ENCODE measurements at places on chromosomes 3 and 15.

GRCh38 chr3:29331035-29331434, 50.2 kb downstream of the RBMS3 start:
- no peak for DNase-seq

DNA sequence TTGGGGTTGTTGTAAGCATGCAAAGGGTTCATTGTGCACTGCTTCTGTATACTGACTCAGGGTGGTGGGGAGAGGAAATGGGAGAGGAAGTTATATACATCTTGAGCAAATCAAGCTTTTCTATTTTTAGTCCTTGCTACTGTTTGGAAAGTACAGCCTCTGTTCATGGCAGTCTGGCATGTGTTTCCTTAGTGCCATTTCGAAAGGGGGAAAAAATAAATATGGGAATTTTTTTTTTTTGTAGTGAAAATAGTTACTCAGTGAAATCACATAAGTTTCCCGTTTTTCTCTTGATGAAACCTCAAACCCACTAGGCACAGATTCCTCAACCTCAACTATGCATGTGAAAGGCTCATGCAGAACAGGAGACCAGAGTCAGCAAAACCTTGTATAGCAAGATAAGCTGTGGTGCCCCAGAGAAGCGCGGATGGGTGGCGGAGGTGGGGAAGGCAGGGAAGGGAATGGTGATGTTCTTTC, 353.3 kb downstream of the LPP start:
- DNase-seq: no peak

GRCh38 chr3:132788301-132788671, 66.1 kb upstream of the NPHP3 start:
- DNase-seq: no peak

- no peak for DNase-seq
Observed at GRCh38 chr3:179801263-179801662, 148.4 kb downstream of the USP13 start.

DNA sequence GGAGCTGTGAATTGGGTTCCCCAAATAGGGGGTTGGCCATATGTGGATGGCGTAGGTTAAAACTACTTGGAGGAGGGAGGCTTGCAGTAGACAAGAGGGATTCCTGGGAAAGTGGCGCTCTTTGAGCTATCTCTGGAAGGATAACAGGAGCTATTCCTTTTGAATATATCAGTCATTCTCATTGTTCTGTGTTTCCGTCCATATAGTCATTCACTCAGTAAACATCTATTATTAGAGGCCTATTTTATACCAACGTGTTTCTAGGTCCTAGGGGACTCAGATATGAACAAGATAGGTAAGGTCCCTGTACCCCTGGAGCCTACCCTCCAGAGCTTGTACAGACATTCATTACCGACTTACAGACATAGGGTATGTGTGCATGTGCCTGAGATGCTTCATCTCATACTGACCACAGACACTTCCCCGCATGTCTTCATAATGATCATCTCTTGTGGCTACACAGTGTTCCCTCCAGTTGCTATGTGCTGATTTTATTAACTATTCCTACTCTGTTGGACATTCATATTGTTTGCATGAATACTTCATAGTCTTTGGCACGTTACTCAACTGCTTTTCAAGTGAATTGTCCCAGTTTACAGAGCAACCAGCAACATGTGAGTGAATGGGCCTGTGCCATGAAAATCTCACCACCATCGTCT, 55.8 kb upstream of the VILL start:
- DNase-seq: no peak

DNA sequence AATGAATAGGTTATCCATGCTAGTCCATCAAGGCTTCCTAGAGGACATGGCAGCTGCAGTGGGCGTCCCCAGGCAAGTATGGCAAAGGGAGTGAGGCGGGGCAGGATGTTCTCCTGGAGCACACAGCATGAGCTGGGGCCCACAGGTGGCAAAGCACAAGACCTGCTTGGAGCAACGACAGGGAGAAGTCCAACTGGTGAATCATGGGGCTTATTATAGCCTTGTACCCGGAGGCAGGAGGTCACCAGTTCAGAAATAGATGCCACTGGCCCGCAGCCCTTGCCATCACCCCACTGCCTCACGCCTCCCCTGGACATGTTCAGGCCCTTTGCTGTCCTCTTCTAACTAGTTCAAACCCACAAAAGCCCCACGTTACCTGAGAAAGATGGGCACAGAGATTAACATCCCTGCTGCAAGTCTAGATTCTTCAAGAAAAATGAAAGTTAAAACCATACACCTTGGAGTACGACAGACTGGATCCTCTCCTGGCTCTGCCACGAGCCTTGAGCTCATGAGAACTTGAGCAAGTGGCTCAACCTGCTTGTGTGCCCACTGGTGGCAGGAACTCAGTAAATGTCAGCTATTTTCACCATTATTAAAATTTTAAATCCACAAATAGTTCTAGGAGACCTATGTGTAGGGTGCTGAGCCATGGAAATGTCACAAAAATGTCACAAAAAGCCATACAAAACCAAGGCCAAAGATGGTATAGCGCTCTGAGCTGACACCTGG, 1.8 kb upstream of the SRGAP3 start:
- no peak for DNase-seq

DNA sequence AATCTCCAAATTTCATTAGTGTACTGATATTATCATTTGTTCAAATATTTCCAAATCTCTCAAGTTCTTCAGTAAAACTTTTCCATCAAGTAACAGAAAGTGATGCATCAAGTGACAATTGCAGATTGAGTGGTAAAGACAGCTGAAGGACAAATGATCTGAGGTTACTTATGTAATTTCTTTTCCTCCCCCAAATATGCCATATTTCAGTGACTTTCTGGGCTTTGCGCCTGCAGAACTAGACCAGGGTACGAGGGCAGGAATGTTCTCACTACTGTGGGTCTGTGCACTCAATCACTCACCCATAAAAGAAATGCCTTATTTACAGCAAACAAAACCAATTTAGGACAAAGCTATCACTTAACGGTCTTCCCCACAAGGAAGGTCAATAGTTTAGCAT, 4.7 kb downstream of the SUCLG2 start:
- DNase-seq: no peak

- no peak for DNase-seq
Observed at GRCh38 chr15:100448481-100448880, 80.3 kb downstream of the CERS3 start.

GRCh38 chr15:41913256-41913655, 19.4 kb upstream of the SPTBN5 start:
- no peak for DNase-seq

GRCh38 chr3:47991341-47991740, 24.9 kb downstream of the MAP4 start:
- no peak for DNase-seq

- DNase-seq: no peak
Observed at GRCh38 chr3:177085794-177086193, 111.5 kb downstream of the TBL1XR1 start.

GRCh38 chr15:73957276-73957675, 31.0 kb downstream of the LOXL1 start:
- DNase-seq: no peak
